Activated naive CD4-positive, alpha-beta T cell (primary cell): ENCODE measurements at places on chromosomes 11 and 22.

DNA sequence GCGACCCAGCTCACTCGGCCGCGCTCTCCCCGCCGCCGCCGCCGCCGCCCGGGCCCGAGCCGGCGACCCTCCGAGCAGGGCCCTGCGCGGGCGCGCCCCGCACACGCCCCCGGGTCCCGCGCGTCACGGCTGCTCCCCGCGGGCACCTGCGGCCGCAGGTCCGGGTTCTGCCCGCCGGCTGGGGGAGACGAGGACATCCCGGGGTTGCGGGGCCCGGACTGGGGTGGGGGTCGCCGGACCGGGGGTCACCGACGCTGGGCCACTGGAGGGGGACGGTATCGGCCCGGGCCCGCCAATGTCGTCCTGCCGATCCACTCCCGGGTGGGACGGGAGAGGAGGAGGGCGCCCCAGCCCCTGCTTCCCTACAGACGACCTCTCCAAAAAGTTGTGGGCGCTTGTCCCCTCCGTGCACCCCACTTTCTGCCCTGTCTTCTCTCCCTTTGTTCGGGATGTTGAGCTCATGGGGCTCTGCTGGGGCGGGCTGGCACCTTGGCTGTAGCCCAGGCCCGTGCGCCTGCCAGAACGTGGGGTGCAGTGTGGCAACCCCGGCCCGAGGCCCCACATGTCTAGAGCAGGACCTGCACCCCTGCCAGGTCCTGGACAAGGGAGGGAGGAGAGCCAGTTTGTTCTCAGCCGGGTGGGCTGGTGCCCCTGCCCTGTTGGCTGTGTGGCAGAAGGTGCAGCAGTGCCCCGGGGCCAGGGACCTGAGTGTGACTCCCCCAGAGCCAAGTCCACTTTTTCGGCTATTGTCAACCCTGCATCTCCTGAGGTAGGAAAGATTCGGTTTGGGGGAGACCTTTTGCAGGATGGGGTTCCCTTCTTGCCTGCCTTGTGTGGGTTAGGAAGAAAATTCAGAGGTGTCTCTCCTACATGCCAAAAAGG is 40.2 kb upstream of the CELSR1 start:
- DNase-seq: no peak

DNA sequence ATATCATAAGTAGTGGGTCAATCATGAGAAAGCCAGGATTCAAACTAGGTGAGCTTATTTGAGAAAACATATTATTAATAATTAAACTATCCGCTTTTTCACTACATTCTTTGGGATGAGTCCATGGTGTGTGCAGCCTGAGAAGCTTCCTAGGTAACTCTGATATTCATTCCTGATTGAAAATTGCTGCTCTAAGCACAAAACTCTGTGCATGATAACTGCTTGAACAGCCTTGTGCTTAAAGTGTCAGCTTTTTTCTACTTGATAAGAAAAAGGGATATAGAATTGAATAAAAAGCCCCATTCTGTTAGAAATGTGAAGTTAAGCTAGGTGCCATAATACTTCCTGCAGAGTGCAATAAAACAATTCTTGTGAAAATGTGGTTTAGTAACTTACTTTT is 343.5 kb upstream of the LUZP2 start:
- no peak for DNase-seq

DNA sequence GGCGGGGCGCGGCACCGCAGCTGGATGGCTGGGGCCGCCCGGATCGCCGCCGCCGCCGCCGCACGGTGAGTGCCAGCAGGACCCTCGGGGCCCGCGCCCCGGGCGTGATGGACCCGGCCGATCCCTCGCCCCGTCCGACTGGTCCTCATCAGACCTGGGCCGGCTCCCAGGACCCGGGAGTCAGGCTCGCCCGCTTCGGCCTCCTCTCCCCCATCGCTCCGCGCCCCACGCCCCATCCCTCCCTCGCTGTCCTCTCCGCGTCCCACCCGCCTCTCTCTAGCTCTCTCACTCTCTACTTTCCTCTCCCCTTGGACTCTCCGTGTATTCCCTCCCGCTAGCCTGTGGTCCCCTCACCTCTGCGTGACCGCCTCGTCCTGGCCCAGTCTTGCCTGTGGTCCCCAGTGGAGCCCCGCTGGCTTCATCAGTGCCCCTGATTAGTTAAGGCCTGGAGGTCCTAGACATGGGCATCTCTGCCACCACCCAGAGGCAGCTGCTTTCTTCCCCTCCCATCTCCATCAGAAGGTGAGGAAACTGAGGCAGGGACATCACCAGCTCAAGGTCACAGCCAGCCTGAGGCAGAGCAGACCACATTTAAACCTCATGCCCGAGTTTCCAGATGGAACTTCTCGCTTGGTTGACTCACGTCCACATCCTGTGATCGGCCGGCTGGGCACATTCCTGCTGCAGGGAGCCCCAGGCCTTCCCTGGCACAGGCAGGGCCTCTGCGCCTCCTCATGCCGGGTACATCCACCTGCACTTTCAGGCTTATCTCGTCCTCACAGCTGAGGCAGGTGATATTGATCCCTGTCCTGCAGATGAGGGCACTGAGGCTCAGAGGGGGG is 429 bp downstream of the SLC39A13 start:
- no peak for DNase-seq

DNA sequence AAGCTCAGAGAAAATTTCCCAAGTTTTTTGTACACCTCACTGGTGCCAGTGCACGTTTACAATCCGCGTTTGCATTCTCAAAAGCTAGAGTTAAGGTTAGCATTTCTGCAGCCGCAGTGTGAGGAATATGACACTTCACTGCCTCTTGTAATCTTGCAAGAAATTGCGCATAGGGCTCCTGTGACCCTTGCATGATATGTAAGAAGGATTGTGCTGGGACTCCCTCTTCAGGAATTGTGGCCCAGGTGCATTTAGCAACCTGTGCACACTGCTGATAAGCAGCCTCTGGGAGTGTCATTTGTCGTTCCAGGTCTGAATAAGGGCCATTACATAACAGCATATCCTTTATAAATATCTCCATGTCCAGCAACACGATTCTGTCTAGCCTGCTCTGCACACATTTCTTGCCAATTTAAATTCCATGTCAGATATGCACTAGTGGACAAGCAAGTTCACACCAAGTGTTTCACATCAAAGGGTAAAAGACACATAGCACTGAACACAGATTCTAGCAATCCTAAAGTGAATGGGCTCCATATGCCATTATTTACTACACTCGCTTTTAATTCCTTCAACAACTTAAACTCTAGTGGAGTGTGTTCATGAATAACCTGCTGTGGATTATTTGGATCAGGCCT is 69.2 kb upstream of the INCENP start:
- no peak for DNase-seq

- DNase-seq: no peak
These were observed 30.7 kb downstream of the PPP2R1B start for GRCh38 chr11:111735262-111736116.

DNA sequence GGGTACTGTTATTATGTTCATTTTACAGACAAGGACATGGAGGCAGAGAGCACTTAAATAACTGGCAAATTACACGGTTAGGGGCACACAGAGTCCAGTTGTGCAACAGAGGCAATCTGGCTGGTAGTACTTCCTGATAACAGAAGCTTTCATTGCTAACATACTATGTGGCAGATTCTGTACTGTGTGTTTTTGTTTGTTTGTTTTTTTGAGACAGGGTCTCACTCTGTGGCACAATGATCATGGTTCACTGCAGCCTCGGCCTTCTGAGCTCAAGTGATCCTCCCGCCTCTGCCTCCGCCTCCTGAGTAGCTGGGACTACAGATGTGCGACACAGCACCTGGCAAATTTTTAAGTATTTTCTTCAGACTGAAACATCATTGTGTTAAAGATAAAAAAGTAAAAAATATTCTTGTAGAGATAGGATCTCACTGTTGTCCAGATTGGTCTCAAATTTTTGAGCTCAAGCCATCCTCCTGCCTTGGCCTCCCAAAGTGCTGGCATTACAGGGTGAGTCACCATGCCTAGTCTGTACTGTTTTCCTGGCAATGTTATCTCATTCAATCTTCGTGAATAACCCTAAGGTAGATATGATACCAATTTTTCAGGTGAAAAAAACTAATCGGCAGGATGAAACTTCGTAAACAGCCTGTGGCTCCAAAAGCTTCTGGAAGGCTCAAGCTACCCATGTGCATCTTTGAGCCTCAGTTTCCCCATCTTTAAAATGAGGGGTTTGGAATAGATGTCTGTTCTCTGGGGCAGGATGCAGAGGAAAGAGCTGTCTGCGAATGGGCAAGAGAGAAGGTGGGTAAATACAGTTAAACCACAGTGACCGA is 921 bp upstream of the NUCB2 start:
- no peak for DNase-seq

- DNase-seq: no peak
These were observed 142.5 kb downstream of the LDLRAD3 start for GRCh38 chr11:36086366-36086765.

- no peak for DNase-seq
These were observed 90.2 kb downstream of the SEZ6L start for GRCh38 chr22:26259510-26259909.

- no peak for DNase-seq
These were observed 6.9 kb downstream of the KMT5B start for GRCh38 chr11:68206211-68206610.

GRCh38 chr11:45751430-45751829 is 53.5 kb upstream of the SLC35C1 start:
- DNase-seq: no peak

DNA sequence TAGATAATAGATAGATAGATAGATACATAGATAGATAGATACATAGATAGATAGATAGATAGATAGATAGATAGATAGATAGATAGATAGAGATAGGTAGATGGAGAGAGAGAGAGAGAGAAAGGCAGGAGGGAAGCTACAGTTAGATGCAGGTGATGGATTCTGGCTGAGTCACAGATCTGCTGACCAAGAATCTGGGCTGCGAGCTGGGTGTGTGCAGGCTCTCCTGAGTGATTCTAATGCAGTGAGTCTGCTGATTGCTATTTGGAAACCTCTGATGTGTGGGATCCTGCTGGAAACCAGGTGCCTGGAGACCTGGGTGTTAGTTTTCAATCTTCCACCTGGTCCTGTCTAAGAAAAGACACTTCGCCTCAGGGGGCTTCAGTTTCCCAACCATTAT is 1441.8 kb downstream of the TBC1D22A start:
- no peak for DNase-seq

DNA sequence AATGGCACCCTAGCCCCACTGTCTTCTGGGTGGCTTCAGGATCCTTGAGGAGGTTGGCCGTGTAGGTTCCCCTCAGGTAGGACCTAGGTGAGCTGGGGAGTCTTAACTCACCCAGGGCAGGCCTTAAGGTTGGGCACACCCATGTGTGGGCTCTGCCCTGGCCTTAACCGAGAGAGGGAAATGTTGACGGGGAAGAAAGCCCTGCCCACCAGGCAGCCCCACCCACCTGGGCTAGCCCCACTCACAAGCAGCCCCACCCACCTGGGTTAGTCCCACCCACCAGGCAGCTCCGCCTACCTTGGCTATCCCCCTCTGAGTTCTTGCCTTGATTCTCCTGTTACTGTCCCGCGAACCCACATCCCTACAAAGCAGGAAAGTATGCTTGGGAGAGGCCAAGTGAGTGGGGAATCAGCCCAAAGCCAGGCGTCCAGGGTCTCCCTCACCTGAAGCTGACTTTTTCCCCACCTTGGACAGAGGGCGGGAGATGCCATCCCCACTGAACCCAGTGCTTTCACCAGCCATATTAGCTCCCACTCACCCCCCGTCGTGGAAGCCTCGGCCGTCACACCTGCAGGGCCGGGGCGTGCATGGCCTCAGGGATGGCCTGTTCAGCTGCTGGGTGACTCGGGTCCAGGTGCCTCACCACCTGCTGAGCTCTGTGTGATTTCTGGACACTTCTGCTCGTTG is at the start of gene MYEOV:
TSS of gene MYEOV (plus strand) at position 337 of the 687 bp plus-strand sequence. CDS start 1,200 bp downstream, outside the sequence.
- no peak for DNase-seq

- no peak for DNase-seq
These were observed 4.8 kb downstream of the PKP3 start for GRCh38 chr11:398826-399225.

DNA sequence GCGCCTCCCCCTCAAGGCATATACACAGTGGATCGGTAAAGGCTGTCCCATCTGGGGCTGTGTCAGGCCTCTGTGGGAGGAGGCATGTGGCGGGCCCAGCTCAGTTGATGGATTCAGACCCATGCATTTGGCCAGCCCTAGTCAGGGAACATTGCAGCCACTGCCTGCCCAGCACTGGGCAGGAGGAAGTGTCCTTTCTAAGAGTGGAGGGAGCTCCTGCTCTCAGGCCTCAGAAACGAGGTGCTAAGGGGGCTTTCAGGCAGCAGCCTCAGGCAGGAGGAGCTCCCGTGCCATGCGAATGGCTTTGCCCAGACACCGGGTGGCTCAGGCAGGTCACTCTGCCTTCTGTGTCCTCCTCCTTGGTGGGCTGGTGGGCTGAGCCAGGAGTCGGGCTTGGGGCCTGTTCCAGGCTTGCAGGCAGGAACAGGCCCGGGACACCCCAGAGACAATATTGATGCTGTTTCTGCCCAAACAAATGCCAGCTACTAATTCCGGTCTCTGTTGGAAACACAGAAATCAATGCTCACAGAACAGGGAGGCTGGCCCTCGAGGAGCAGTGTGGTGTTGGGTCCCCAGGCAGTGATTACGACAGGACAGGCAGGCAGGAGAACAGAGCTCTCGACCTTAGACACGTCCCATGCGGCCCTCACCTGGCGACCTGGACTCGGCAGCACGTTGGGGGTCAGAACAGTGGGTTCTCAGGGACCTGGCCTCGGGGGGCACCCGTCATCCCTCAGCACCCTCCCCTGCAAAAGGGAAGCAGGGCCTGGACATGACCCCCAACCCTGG is 42.3 kb upstream of the CCDC188 start:
- DNase-seq: no peak

- no peak for DNase-seq
These were observed 73.4 kb downstream of the LINC01488 start for GRCh38 chr11:69554849-69555248.

GRCh38 chr11:115282923-115283322 is 221.3 kb downstream of the CADM1 start:
- no peak for DNase-seq

DNA sequence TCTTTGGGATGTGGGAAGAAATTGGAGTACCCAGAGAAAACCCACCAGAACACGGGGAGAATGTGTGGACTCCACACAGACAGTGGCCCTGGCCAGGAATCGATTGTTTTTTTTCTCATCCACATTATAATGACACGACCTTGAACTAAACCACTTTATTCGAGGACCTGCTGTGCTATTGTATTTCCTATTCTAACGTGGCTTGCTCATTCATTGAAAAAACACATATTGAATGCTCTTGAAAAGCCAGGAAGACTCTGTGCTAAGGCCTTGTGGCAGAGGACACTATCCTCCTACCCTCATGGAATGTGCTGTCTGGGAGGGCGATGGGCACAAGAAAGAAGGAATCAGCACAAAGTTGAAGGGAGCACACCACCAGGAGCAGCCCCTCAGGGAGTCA is 9.1 kb upstream of the SREBF2 start:
- DNase-seq: no peak

- DNase-seq: no peak
These were observed 436.9 kb downstream of the BUD13 start for GRCh38 chr11:116335891-116336290.

DNA sequence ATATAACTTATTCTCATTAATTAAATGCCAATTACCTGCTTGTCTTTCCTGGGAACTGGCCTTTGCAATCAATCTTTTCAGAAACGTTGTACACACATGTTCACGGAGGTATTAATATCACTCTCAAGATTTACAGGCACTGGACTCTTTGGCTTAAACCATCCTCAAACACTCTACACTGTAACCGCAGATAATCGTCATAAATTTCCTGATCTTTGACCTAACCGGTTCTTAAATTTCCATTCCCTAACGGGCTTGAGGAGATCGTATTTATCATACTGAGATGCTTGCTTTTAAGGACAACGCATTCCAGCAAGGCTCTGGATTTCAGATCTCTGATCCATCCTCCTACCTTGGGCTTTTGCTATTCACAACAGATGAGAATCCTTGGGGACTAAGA is 72.8 kb downstream of the ARL14EP start:
- no peak for DNase-seq
